ENCODE measurements at places on chromosomes 4 and X. TPM values are rescaled to one million over a fixed set of nuclear protein-coding genes. Genes with fewer than 3 reads are reported as not detected.

DNA sequence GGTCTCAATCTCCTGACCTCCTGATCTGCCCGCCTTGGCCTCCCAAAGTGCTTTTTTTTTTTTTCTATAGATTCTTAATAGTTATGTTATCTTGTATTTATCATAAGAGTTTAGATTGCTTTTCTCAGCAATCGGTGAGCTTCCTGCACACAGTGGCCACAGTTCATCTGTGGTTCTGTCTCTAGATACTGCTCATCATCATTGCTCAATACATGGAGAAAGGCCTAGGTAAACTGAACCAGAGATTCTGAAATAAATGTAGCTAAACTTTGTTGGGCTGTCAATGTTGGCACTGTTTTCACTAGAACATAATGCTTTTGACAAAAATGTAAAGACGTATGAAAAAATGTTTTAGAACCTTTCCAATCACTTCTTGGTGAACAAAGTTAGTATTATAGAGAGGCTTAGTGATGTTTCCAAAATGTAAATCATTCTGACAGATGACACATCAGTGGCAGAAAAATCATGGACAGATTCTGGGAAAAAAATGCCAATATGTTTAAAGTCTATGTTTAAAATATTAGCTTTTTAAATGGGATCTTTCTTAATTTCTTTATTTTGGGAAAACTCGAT lies 50.0 kb upstream of the LIMCH1 start:
- DNase-seq, result no peak
- no peaks in the 10 kb centered on the region for H3K27me3 ChIP-seq
- no peaks in the 10 kb centered on the region for H3K36me3 ChIP-seq
- no peak overlapping the region for H3K27ac ChIP-seq
- H3K4me3 ChIP-seq, result no peak overlapping the region

DNA sequence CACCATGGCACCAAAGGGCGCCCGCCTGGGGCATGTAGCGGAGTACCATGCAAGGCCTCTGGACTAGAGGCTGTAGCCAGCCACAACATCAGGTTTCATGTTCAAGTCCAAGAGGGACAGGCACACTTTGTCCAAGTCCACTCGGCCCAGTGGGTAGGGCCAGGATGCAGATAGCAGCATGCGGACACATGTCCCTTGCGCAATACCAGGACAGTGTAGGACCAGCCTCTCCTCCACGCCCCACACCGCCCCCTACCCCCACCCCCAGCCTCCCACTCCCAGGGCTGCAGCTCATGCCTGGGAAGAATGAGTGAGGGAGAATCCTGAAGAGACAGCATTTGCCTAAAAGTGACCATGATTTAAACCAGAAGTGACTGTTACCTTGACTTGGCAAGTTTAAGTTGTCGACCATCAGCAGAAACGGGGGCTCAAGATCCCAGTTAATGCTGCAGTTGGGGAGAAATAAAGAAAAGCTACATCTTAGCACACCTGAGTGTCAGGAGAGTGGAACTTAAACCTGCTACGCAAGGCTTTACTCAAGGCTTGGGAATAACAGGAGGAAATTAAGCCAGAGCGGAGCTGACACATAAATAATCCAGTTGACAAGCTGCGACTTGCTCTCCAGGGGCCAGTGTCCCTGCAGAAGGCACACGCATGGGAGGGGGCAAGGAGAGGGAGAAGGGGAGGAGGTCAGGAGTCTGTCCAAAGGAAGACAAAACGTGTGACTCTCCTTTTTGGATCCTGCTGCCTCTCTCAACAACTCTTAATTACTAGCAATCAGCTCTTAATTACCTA lies 221.7 kb downstream of the BCOR start:
- no peaks in the 10 kb centered on the region for H3K27me3 ChIP-seq
- no peak overlapping the region for H3K4me3 ChIP-seq
- H3K36me3 ChIP-seq, result no peaks in the 10 kb centered on the region

GRCh38 chr4:9979101-9979701 lies 42.1 kb downstream of the SLC2A9 start:
- no peak overlapping the region for H3K27ac ChIP-seq
- no peak for DNase-seq
- H3K4me3 ChIP-seq, result no peak overlapping the region

DNA sequence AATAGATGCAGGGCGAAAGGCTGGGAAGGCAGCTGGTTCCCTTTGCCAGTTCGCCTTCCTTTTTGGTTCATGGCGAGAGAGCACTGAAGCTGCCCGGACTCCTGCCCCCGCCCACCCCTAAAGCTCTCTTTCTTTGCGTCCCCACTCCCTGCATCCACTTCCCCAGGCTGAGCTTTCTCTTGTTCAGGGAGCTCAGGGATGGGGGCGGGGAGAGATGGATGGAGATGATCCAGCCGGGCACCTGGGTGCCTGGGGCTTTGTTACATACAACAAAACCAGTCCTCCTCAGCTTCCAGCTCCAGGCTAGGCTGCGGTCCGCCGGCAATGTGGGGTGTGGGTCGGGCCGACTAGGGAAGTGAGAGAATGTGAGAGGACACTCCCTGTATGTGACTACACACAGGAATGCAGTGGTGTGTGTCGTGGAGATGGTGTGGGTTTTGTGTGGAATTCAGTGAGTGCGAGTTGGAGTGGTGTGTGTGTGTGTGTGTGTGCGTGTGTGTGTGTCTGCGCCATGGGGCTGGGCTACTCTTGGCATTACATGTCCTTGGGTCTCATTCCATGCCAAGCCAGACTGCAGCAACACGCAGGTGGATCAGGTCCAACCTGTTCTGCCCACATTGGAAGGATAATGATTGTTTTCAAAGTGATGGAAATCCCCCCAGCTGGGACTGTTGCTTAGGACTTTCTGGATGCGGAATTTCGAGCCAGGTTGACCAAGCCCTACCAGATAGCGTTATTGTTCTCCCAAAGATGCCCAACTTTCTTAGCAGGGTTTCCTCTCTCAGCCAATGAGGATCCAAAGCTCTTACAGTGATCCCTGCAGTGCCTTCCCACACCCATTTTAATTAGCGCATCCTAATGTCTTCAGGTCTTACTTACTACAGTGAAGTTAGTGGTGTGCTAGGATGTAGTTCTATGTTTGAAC lies 149.4 kb upstream of the CHRDL1 start:
- H3K36me3 ChIP-seq, result no peaks in the 10 kb centered on the region
- H3K27ac ChIP-seq, result peak overlapping the region; percentile 76
- H3K27me3 ChIP-seq, result no peaks in the 10 kb centered on the region
- H3K4me3 ChIP-seq, result peak overlapping the region; percentile 60
- H3K4me1 ChIP-seq, result no peaks in the 10 kb centered on the region

GRCh38 chr4:80926446-80926845 lies 104.1 kb upstream of the BMP3 start:
- no peak for DNase-seq
- H3K4me3 ChIP-seq, result no peak overlapping the region
- H3K27ac ChIP-seq, result no peak overlapping the region

DNA sequence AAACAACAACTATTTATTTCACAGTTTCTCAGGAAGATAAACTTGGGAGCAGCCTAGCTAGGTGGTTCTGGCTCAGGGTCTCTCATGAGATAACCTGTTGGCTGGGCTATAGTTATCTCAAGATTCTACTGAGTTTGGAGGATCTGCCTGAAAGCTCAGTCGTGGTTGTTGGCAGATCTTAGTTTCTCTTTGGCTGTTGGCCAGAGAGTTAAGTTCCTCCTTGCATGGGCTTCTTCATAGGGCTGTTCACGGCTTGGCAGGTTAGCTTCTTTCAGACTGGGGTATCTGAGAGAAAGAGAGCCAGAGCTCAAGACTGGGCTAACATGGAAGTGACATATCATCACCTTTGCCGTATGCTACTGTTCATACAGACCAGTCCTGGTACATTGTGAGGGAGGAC lies 28.7 kb downstream of the SEC24B start:
- H3K4me3 ChIP-seq, result no peak overlapping the region
- DNase-seq, result no peak
- H3K27ac ChIP-seq, result no peak overlapping the region
- H3K36me3 ChIP-seq, result no peaks in the 10 kb centered on the region

DNA sequence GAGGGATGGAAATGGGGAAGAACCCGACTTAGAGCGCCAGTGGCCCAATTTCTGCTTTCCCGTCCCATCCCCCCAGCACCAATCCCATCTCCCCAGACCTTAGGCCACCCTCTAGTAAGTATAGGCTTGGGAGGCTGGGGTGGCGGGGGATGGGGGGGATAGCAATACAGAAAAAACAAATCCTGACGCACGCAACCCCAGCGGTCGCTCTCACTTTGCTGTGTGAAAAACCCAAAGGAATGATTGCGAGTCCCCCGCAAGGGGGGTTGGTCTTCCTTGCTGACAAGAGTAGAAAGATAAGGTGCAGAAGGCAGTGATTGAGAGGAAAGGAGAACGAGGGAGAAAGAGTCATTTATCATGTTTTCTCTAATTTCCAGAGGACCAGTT lies 863 bp downstream of the CPE start:
- peak overlapping the region; percentile 82 for H3K4me3 ChIP-seq
- peak overlapping the region; percentile 91 for H3K27ac ChIP-seq
- DNase-seq, result no peak
- H3K27me3 ChIP-seq, result no peaks in the 10 kb centered on the region

DNA sequence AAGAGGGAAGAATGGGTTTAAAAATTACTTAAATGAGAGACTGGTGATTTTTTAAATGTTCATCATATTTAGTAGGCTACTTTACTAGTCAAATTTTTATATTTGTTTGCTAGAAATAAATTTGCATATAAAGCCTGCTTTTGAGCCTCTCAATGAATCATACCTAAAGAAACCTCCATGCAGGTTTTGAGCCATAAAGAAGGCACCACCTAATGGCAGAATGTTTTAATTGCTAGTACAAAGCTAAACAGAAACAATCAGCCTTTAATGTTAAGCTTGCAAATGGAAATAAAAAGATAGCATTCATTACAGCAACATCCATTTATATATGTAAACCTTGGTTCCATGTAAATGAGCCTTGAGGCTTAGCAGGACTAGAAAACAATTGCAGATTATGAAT lies 989.7 kb downstream of the CCSER1 start:
- no peak overlapping the region for H3K4me3 ChIP-seq
- H3K27me3 ChIP-seq, result no peaks in the 10 kb centered on the region
- no peaks in the 10 kb centered on the region for H3K4me1 ChIP-seq
- DNase-seq, result no peak
- no peak overlapping the region for H3K27ac ChIP-seq

DNA sequence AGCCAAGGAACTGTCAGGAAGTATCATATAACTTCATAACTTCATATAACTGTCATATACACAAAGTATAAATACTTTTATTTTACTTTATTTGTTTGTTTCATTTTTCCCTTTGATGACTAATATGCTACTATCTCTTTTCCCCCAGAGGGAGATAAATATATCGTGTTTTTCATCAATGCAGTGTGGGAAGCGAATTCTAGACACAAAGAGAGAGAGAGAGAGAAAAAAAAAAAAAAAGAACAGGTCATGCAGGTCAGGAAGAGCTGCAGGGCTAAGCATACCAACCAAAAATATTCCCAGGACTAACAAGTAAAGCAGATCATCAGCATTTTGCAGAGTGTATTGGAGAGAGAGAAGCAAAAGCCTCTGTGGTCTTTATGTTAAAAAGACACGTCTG lies 1849.2 kb downstream of the STIM2 start:
- no peak overlapping the region for H3K27ac ChIP-seq
- no peaks in the 10 kb centered on the region for H3K27me3 ChIP-seq
- no peak overlapping the region for H3K4me3 ChIP-seq

DNA sequence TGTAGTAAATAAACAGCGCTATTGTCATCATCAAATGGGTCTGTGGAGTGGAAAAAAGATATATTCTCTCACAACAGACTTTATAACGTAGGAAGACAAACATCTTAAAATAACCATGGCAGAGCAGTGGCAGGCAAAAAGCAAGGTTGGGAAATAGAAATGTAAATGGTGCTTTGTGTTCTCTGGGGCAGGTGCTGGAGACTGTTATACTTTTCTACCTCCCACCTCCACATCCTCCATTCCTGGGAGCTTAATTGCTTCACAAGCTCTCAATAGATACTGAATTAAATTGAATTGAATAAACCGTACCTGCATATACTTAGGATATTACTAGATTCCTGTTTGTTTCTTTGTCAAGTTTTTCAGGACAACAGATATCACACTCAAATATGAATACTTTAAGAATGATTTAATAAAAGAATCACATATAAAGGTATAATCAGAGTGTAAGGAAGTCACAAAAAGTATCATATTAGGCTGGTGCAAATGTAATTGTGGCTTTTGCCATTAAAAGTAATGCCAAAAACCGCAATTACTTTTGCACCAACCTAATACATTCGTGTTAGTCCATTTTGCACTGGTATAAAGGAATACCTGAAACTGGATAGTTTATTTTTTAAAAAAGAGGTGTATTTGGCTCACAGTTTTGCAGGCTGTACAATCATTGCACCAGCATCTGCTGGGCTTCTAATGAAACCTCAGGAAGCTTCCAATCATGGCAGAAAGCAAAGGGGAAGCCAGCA lies 367.3 kb downstream of the GRIA2 start:
- H3K4me3 ChIP-seq, result no peak overlapping the region
- no peak for DNase-seq

GRCh38 chr4:1493540-1494287 lies 87.5 kb upstream of the NKX1-1 start:
- no peak for DNase-seq
- H3K27me3 ChIP-seq, result no peaks in the 10 kb centered on the region
- H3K27ac ChIP-seq, result no peak overlapping the region
- no peaks in the 10 kb centered on the region for H3K36me3 ChIP-seq
- H3K4me3 ChIP-seq, result no peak overlapping the region

DNA sequence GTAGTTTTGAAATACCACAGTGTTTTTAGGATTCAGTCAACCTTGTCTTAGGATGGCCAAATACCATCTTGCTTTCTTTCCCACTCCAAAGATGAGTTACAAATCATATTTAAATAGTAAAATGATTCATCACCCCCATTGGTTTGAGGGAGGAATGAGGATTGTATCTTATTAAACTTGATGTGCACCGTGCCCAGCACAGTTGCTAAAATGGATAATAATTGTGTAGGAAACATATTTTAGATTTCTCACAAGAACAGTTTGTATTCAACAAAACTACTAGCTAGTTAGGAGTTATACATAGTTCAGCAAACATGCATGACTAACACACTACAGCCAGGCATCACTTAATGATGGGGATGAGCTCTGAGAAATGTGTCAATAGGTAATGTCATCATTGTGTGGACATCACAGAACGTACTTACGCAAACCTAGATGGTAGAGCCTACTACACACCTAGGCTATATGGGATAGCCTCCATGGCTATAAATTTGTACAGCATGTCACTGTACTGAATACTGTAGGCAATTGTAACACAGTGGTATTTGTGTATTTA lies 245.4 kb downstream of the FBXW7 start:
- peaks cover 3% of the 10 kb centered on the region for H3K27me3 ChIP-seq
- DNase-seq, result no peak
- no peak overlapping the region for H3K4me3 ChIP-seq
- no peaks in the 10 kb centered on the region for H3K4me1 ChIP-seq
- H3K36me3 ChIP-seq, result no peaks in the 10 kb centered on the region
- H3K27ac ChIP-seq, result no peak overlapping the region

GRCh38 chr4:132269303-132269990 lies 879.6 kb upstream of the PCDH10 start:
- H3K4me3 ChIP-seq, result no peak overlapping the region
- DNase-seq, result no peak
- no peak overlapping the region for H3K27ac ChIP-seq
- H3K36me3 ChIP-seq, result no peaks in the 10 kb centered on the region

The GLRA2 gene
- total RNA-seq, result not detected

The FAM13A gene
- total RNA-seq, result 55.7 TPM

The CT47B1 gene
- total RNA-seq, result not detected

The RIBC1 gene
- total RNA-seq, result 2.9 TPM

The SPIN2A gene
- total RNA-seq, result 0.73 TPM

The DUSP9 gene
- total RNA-seq, result 0.33 TPM

The MTMR8 gene
- total RNA-seq, result 3.6 TPM

Measured in breast epithelium (tissue), 4 donors.